ENCODE measurements at places on chromosomes 1 and 21.

DNA sequence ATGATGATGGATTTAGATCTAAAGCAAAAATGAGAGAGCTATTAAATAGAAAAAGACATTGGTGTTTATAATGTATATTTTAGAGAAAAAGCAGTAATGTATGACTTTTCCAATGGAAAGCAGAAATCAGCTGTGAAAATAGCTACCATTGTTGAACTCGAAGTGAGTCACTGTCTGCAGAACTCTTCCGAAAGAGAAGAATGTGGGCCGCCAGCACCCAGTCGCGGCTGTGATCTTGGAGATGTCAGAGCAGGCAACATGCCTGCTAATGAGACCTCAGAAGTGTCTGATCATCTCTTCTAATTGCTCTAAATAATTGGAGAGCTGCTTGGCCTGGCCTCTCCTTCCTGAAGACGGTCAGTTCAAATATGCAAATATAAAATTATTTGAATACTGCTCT, 333.6 kb upstream of the RUNX1 start:
- no peak for DNase-seq

GRCh38 chr1:50861772-50862171, 98.3 kb downstream of the FAF1 start:
- no peak for DNase-seq

- DNase-seq: no peak
Measured at GRCh38 chr1:236325567-236325966, 43.8 kb upstream of the ERO1B start.

GRCh38 chr21:15495965-15496364, 233.8 kb upstream of the USP25 start:
- DNase-seq: no peak

DNA sequence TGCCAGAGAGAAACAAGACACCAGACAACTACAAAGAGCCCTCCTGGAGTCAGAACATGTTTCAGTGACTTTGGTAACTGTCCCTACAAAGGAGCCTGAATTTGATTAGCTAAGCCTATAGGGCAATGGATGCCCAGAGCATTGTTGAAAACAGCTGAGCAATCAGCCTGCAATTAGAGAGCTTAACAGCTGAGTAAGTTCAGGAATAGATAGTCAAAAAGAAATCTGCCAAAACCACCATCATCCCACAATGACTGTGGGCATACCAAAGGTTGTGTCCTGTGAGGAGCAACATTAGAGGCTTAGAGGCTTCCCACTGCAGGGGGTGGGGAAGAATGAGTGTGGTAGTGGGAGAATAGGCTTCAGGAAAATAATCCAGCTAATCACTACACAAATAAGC, 32.1 kb downstream of the SH3BP5L start:
- no peak for DNase-seq

All from CD4-positive, alpha-beta T cell treated with Interferon alpha-2 for 1 hour (primary cell).